ENCODE measurements at places on chromosomes 7 and 10.

GRCh38 chr7:284762-285722 is 4.9 kb upstream of the FOXL3 start:
- no peak for DNase-seq

GRCh38 chr7:144854839-144855424 is 19.1 kb upstream of the TPK1 start:
- no peak for DNase-seq

DNA sequence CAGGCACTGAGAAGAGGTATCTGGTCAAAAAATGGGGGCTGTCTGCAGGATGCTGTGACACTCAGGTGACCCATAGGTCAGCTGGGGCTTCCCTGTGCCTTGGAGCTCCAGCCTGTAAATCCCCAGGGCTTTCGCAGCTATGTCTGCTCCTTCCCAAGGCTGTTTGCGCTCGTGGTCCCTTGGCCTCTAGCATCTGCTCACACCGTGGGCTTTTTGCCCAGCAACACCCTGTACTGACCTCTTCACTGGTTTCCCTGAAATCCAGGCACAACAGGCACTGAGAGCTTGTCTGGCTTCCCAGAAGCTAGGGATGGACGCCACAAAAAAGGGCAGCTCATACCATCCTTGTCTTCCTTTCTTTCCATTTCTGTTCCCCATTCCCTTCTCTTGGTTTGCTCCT is 280.3 kb upstream of the HABP2 start:
- no peak for DNase-seq

GRCh38 chr7:129827467-129827990 is 125.2 kb downstream of the UBE2H start:
- no peak for DNase-seq

- DNase-seq = no peak
Measured at GRCh38 chr10:70698211-70698610, 25.9 kb downstream of the ADAMTS14 start.

GRCh38 chr10:111707076-111707475 is 476.5 kb downstream of the GPAM start:
- no peak for DNase-seq

DNA sequence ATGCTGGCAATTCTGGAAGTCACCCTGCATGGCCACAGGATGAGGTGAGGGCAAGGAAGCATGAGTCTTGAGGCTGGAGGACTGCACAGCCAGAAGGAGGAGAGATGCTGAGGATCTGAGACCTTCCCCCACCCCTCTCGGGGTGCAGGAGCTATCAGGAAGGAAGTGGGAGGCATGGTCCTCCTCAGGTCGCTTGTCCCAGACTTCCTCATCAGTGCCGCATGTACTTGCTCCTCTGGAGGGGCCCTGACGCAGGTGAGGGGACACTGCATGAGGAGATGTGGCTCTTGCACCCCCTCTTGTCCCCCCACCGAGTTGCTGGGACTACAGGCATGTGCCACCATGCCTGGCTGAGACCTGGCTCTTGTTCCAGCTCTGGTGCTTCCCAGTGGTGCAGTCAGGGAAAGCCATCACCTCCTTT is 5.7 kb upstream of the ZMIZ1 start:
- no peak for DNase-seq

DNA sequence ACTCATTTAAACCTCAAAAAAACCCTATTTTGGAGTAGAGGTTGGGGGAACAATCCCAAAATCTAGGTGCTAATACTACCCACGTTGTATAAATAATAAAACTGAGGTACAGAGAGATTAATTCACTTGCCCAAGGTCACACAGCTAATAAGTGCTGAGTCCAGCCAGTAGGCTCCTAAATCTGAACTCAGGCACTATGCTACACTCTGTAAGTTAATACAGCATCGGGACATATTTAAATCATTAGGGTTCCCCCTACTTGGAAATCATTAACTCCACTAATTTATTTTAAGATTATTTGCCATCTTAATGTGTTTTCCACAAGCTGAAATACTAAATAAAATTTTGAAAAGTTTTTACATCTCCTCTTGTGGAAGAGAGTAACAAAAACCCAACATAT is 24.2 kb downstream of the PIP4K2A start:
- no peak for DNase-seq

- DNase-seq = no peak
Measured at GRCh38 chr10:59997827-59998525, 91.6 kb upstream of the CCDC6 start.

GRCh38 chr7:117829450-117830117 is 43.7 kb downstream of the CTTNBP2 start:
- DNase-seq = no peak

- no peak for DNase-seq
Measured at GRCh38 chr10:6070660-6071059, 8.5 kb upstream of the IL2RA start.

GRCh38 chr7:156703209-156703608 is 62.6 kb downstream of the RNF32 start:
- no peak for DNase-seq

GRCh38 chr10:70306181-70306705 is 22.4 kb upstream of the NPFFR1 start:
- DNase-seq = no peak

DNA sequence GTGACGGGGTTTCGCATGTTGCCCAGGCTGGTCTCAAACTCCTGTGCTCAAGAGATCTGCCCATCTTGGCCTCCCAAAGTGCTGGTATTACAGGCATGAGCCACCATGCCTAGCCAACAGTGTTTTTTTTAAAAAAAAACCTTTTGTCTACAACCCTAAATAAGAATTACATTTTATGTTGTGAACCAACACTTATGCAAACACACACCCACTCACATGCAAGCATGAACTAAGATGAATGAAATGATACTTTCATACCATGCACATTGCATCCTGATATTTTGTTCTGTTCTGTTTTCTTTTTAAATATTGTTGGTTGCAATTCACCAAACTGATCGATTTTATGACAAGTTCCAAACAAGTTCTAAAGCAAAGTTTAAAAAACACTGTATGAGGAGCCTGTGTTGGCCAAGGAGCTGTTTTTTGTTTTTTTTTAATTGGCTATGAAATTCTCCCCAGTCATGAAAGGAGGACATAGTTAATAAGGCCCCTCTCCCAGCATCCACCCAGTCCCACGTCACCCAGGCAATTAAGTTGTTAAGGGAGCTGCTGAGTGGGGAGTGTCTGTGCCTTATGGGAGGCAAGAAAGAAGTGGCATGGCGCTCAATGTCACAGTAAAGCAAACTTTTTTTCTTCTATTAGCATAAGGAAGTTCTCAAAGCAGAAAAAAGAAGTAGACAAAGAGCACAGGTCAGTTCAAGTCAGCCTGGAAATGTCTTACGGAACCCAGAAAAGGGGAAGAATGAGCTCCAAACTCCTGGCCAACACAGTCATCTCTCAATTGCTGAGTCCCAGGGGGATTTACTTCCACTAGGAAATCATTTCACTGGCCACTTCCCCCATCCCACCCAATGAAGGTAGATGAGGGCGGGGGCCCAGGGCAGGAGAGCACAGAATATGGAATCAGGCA is 50.1 kb downstream of the NOD1 start:
- no peak for DNase-seq

DNA sequence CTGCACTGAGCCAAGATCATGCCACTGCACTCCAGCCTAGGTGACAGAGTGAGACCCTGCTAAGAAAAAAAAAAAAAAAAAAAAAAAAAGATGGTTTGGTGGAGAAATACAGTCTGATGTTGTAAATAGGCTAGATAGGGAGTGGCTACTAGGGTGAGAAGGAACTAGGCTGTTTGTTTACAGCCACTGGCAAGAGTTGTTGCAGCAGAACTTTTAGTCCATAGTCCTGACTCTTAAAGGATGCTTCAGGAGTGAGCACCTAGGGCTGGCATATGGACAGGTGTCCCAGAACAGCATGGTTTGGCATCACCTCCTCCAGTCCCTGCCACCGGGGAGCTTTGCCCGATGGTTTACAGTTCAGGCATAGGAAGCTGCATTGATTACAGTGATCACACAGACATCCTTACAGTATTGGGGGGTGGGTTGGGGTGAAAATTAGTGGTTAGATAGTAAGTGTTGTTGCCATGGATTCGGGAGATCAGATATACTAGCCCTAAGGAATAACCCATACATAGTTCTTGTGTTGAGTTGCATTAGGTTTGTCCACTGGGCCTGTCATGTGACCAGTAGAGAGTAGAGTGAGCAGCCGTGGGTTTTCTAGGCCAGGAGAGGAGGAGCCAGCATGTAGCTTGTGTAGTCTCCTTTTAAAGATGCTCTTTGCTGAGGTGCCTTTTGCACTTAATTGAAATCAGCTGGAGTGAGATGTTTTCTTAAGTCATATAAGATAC is 35.9 kb downstream of the ZRANB1 start:
- no peak for DNase-seq

DNA sequence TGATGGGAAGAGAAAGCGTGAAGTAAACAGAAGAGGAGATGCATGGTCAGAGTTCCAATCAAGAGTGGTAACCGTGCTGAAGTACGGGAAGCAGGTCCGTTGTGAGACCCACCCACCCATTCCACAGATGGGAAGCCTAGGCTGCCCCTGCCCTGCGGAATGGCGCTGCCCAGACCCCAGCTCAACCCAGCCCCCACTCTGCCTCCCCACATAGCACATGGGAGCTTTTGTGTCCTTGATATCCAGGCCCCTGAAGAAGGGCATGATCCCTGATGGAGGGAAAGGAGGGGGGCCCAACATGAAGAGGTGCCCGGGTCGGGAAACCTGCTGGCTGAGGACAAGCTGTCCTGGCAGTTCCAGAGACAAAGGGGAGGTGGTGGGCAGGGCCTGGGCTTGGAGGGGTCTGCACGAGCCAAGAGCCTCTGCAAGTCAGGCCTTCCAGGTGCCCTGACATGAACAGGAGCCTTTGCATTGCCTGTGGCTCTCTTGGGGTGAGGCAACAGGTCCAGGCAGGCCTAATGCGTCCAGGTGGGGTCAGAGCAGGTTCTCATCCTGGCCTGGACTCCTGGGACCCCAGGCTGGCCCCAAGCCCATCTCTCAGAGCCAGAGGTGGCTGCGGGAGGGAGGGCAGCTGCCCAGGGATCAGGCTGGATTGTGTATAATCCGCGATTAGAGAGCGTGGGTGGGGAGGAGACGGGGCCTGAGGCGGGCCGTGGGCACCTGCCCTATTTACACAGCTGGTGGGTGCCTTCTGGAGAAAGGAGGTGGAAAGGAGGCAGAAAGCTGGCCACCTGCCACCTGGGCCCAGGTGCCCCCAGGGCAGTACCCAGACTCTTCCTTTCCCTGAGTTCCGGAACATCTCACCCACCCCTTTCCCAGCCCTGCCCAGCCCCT is 23.5 kb downstream of the YKT6 start:
- no peak for DNase-seq

DNA sequence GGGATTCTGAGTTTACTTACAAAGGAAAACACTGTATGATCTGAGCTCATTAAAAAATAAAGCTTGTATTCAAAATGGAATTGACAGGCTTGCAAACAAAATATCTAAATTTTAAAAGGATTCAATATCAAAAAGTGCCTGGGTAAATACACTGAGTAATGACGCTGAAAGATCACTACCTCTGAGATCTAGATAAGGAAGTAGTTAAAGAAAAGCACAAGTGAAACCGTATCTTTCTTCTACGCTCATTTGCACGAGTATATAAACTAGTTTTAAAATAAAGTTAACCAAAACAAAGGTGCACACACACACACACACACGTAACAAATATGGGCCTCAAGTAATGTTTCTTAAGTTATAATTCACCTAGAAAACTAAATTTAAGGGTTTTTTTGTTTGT is 93.4 kb downstream of the SNX13 start:
- DNase-seq = no peak

- no peak for DNase-seq
Measured at GRCh38 chr10:113038183-113038582, 88.1 kb downstream of the TCF7L2 start.

DNA sequence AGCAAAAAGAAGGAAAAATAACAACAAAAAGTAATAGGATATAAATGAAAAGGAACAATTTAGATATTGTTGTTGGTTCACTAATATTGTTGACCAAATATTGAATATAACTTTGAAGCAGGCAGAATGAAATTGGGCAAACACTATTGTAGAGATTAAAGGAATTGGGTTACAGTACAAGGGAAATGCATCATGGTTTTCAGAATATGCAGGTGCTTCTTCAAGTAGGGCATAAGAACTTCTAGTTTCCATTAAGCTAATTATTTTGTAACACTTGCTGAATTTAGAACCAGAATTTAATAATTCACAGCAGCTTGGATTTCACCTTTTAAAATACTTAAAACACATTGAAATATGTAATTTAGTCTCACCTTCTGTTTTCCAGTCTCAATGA is 36.5 kb downstream of the RPA3 start:
- no peak for DNase-seq

DNA sequence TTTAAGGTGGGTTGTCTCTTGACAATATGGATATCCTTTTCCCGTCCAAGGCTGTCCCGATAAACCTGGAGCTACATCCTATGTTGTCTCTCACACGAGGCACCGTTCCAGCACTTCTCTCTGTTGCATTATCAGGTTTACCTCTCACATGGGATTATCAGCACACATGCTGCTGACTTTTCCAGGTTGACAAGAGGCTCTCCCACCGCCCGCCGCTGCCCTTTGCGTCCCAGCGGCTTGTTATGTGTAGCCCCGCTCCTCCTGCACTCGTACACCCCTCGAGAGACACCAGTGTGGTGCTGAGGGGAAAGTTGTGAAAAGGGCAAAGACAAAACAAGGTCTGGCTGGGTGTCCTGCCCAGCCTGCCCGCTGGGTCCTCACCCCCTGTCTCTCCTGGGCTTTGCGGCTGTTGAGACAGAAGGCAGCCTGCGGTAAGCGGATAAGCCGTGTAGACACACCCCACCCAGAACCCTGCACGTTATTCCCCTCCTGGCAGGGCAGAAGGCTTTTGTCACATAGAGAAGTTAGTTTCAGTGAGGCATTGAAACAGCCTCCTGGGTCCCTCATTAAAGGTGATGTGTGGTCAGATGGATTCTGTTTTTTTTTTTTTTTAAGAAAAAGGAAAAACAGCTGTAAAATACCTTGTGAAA is 38.7 kb downstream of the UBE3C start:
- no peak for DNase-seq

DNA sequence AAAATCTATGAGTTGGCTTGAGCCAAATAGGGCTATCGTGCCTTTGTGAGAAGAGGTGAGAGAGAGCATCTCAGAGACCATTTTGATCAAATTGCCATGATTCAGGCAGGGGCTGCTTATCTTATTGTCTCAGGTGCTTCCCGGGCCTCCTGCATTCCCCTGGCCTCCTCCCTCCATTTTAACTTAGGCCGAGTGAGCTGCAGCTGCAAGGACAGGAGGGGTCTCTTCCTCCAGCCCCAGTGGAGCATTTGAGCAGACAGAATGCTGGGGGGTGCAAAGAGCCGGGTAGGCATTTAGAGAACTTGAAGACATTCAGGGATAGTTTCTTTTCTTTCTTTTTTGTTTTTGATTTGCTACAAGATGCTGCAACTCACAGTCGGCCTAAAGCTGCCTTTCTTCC is 59.0 kb downstream of the BUB3 start:
- DNase-seq = no peak

DNA sequence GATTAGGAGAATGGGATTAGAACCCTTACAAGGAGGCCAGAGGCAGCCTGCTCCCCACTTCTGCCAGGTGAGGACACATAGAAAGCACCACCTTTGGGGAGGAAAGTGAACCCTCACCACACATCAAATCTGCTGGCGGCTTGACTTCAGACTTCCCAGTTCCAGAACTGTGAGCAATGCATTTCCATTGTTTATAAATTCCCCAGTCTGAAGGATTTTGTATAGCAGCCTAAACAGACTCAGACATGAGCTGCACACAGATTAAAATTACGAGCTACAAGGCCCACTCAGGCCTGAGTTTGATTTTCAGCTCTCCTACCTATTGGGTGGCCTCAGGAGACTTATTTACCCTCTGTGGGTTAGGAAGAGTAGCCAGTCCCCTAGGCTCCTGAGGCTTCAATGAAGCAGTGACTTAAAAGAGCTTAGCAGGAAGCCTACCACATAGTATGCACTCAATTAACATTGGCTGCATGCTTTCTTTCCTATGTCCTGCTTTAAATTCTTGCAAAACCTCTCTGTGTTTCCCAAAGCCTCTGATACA is 350.7 kb upstream of the ZMIZ1 start:
- no peak for DNase-seq
